Caki2 (cell line): ENCODE measurements at places on chromosomes 7 and 10.

DNA sequence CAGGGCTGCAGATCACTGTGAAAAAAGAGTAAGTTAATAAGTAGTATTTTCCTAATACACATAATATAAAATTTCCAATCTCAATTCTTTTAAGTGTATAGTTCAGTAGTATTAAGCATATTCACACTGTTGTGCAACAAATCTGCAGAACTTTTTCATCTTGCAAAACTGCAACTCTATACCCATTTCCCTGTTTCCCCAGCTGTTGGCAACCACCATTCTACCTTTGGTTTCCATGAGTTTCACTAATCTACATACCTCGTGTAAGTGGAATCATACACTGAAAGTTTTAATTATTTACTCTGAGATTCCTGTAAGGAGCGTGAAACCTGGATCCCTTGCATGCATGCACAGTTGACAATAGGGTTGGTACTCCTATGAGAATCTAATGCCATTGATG, 155.4 kb downstream of the ZPBP start:
- no peak for DNase-seq

- no peak for DNase-seq
These were observed 320.0 kb downstream of the EXOC4 start for GRCh38 chr7:133572843-133573242.

DNA sequence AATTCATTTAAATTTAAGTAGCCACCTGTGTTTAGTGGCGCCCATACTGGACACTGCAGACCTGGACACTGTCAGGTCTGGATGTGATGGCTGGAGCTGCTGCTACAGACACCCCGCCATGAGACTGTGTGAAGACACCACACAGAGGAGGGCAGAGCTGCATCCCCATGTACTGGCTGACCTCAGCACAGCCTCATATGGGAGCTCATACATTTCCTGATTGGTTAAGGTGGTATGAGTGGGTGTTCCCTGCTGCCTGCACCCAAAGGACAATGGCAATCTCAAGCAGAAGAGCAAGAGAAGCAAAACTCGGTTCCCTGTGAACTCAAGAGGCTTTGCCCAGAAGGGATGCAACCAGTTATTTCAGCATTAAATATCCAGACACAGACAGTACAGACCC, 60.0 kb downstream of the DLG5 start:
- DNase-seq = no peak

GRCh38 chr7:31122649-31123058, 70.5 kb downstream of the ADCYAP1R1 start:
- DNase-seq = peak; percentile 59

GRCh38 chr10:13100349-13101294, 659 bp downstream of the OPTN start:
- peak; percentile 49 for DNase-seq

DNA sequence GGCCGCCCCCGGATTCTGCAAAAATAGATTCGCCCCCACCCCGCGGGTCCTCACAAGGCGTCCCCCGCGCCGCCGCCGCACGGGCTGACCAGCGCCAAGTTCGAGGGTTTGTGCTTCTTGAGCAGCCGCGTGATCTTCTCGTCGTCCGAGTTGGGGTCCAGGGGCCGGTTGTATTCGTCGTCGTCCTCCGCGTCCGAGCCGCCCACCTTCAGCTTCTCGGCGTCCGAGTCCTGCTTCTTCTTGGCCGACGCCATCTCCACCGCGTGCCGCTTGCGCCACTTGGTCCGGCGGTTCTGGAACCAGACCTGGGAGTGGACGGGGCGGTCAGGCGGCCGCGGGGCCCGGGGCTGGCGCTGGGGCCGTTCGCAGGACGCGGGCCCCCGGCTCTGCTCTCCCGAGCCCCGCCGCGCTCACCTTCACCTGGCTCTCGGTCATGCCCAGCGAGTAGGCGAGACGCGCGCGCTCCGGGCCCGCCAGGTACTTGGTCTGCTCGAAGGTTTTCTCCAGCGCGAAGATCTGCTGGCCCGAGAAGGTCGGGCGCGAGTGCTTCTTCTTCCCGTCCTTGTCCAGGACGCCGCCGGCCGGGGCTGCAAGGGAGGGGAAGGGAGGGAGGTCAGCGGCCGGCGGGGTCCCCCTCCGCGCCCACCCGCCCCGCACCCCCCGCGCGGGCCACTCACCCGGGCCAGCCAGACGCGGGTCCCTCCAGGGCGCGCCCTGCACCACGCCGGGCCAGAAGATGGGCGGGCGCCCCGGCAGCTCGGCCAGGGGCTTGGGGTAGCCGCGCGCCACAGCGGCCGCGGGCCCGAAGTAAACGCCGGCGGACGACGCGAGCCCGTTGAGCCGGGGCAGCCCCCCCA, 853 bp downstream of the NKX6-2 start:
- no peak for DNase-seq

DNA sequence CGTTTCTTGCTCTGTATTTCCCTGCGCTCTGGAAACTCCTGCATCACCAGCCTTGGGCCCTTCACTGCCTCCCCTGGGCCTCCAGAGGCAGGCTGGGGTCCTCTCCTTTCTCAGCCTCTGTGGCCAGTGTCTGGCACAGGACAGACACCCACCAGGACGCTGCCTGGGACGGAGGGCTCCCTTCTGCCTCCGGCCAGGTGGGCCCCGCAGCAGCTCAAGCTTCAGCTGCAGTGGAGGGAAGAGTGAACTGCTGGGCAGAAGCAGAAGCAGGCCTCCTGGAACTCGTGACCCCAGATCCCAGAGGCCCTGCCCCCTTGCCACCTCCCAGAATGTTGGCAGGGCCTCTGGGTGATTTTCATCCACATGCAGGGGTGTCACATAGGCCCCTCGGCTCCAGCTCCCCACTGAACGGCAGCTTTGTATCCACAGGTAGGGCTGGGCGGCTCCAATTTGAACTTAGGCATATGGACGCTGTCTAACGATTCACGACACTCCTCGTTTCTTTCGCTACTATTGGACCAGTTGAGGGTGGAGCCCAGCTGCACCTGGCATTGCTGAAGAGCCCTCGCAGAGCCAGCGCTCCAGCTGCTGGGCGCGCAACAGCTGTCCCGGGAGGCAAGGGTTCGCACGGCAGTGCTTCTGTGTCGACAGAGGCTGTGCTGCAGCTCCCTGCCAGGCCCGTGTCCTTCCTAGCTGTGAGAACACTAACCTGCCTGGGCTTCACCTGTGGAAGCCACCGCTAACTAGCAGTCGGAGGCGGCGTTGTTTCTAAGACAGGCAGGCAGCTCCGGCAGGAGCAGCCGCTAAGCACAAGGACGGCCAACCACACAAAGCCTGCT, 18.4 kb upstream of the GPR146 start:
- no peak for DNase-seq

DNA sequence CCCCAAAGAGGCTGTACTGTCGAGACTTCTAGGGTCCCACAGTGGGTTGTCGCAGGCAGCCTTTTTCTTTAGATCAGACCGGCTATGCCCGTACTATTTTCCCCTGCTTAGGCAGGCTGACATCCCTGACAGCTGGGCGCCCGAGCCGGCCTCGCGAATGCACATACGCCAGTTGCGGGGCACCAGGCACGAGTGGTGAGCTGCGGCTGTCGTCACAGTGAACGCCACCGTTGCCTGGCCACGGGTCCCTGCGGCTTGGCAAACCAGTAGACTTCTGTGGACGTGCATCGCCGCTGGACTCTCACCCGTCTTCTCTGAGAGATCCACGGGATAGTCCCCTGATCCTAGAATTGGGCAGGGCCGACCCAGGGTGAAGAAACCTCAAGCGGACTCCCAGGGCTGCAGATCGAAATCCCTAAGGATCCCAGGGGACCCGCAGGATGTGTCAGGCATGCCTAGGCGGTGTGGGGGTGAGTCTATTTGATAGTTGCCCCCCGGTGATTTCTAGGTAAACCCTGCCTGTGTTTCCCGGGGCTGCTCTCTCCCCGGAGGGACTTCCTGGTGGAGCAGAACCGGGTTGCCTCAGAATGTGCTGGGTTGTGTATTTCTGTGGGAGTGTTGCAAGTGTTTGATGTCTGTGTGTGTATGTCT, 33.0 kb upstream of the ZNF273 start:
- DNase-seq = no peak

DNA sequence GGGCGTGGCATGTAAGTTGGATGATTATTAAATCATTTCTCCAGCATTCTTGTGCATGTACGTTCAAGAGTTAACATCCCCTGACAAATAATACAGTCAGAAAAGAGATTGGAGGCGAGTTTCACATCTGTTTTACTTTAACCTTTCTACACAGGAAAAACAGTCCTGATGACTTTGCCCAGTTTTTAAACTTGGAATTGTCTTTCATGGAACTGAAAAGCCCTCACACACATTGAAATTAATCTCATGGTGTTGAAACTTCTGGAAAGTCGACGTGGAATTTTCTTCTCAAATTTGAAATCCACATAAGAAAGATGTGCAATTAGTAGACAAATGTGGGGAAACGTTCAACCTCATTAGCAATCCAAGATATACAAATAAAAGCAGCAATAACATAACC, 31.2 kb upstream of the ZNF438 start:
- DNase-seq = no peak

DNA sequence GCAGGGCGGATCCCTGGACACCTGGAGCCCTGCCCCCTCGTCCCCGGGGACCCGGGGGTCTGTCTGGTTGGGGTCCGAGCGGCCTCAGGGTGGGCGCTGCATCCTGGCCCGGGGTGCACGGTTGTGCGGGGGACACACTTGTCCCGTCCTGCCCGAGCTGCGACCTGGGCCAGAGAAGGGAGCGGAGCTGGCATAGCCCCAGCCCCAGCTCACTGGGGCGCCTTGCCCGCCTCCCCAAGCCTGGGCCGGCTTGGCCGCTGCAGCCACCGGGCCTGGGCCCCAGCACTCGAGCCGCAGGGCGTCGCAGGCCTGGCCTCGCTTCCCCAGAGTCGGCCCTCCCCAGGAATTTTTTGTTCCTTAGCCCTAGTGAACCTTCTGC, 54.5 kb downstream of the GLRX3 start:
- DNase-seq = no peak

- DNase-seq = peak; percentile 98
These were observed 10.8 kb downstream of the NEURL1 start for GRCh38 chr10:103504181-103504783.

- DNase-seq = no peak
These were observed 235.4 kb downstream of the KIAA1217 start for GRCh38 chr10:24444337-24444736.

DNA sequence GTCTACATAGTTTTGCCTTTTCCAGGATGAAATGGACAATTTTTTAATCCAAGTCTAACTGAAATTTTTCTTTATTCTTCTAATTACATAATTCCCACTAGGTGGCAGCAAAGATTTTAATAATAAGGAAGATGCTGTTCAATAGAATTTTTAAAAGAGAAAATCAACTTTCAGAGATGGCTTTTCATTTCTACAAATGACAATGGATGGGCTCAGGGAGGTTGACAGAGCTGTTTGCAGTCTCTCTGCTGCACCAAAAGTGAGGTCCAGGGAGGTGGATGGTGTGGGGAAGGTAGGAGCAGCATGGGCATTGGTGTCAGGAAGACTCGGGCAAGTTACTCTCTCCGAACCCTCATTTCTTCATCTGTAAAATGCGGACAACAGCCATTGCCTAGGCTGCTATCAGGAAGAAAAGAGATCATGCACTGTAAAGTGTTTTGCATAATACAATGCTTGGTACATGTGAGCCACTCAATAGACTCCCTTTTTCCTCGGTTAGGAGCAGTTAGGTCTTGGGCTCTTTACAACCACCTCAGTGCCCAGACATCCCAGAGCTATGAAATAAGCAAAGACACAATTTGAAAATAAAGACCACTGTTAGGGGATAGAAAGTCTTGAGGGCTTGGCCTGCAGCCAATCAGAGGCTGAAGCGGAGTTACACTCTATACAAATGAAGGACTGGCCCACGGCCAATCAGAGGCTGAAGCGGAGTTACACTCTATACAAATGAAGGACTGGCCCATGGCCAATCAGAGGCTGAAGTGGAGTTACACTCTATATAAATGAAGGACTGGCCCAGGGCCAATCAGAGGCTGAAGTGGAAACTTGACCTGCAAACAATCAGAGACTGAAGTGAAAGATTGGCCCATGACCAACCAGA, 107.1 kb downstream of the ABLIM1 start:
- peak; percentile 29 for DNase-seq

- DNase-seq = no peak
These were observed 313.3 kb downstream of the FRMD4A start for GRCh38 chr10:14017467-14017866.

- DNase-seq = peak; percentile 46
These were observed 272.3 kb upstream of the SEMA3C start for GRCh38 chr7:81190997-81191768.

- DNase-seq = no peak
These were observed 1.3 kb upstream of the CLDN12 start for GRCh38 chr7:90401989-90402388.

- DNase-seq = no peak
These were observed 116.6 kb downstream of the RAB18 start for GRCh38 chr10:27620430-27621397.

GRCh38 chr10:133135116-133135465, 24.9 kb upstream of the KNDC1 start:
- no peak for DNase-seq

DNA sequence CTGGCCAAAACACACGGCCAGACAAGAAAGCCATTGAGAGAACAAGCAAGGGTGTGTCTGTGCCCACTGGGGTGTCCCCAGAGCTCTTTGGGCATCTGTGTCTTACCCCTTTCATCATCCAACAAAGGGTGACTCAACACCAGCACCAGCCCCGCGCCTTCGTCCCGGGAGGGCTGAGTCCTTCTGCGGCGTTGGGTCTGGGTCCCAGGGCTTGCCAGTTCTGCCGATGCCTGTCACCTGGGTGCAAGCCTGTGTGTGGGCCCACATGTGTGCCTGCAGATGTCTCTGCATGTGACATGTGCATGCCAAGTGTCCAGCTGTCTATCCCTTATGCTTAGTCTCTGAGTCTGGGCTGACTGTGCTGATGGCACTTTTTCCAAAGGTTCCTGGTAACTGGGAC, 24.4 kb upstream of the ELN start:
- DNase-seq = no peak

GRCh38 chr7:108069646-108070045, 60.5 kb downstream of the LAMB4 start:
- no peak for DNase-seq

- no peak for DNase-seq
These were observed 56.7 kb downstream of the EGFR start for GRCh38 chr7:55075464-55076021.

DNA sequence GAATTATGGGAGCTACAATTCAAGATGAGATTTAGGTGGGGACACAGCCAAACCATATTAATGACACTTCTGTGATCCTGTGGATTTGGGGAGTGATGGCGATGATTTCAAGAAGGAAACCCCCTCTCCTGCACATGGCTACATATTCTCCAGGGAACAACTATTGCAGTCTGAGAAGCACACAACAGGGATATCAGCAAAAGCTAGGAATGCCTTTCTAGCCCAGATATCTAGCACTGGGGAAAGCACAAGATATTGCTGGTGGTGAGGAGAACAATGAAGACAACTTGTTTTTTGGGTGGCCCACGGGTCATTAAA, 24.3 kb downstream of the EPDR1 start:
- no peak for DNase-seq
